PC-3 (cell line): ENCODE measurements at places on chromosomes 11 and 22. TPM values are rescaled to one million over a fixed set of nuclear protein-coding genes. Genes with fewer than 3 reads are reported as not detected.

JHY gene
- 3.6 and 4.9 TPM in 2 replicates for total RNA-seq

FAM180B gene
- total RNA-seq = not detected in 2 replicates

SNX32 gene
- total RNA-seq = not detected in 2 replicates

RGL4 gene
- total RNA-seq = not detected in 2 replicates

IGHMBP2 gene
- total RNA-seq = 20.5 and 22.5 TPM in 2 replicates

ANO1 gene
- 184 and 244 TPM in 2 replicates for total RNA-seq

PCNX3 gene
- total RNA-seq = 53.6 and 69.9 TPM in 2 replicates

HEPN1 gene
- not detected in 2 replicates for total RNA-seq

GRCh38 chr22:46057246-46058090, 80.5 kb upstream of the WNT7B start:
- peak; percentile 32 for DNase-seq

GRCh38 chr22:39612811-39613548, 42.4 kb downstream of the CACNA1I start:
- DNase-seq = no peak

DNA sequence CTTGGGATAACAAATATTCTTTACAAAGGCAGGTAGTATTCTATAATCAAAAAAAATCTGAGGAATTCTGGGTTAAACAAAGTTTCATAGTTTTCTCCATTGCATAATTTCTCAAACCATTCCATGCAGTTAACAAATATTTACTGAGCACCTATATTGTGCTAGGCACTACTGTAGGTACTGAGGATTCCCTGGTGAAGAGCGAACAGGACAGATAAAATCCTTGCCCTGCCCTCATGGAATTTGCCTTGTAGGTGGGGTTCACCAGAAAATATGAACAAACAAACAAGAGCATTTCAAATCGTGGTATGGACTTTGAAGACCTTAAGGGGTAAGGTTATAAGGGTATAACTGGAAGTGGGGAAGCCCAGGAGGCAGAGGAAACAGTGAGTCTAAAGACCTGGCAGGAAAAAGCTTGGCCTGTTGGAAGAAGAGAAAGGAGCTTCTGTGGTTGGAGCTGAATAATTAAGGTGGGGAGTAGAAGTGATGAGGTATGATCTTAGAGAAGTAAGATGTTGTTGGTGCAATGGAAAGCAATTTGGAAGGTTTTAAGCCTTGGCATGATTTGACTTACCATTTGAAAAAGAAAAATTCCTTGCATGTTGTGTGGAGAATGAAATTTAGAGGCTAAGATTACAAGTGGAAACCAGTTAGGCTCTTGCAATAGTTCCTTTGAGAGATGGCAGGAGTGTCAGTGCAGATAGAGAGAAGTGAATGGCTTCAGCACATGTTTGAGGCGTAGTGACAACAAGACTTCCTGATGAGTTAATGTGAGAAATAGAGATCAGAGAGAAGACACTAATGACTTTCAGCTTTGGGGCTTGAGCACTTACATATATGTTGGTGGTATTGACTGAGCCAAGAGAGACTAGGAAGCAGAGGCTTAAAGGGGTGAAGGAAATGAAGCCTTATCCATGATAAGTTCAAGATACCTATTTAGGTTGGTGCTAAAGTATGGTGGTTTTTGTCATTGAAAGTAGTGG, 55.7 kb upstream of the PICALM start:
- DNase-seq = no peak

DNA sequence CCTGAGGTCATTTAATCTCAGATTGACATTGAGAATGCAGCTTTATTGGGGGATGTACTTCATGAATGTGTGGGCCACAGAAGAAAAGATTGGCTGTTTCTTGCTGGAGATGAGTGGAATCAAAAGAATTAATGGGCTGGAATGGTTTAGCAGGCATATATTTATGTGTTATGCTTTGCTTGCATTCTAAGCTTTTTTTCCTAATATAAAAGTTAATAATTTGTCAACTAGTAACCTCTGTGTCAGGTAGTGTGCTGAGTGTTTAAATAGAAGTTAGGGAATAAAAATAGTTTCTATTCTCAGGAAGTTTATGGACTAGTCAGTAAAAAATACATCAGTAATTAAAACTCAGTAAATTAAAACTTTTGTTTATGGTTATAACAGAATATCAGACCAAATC, 67.4 kb upstream of the PRODH start:
- DNase-seq = no peak

DNA sequence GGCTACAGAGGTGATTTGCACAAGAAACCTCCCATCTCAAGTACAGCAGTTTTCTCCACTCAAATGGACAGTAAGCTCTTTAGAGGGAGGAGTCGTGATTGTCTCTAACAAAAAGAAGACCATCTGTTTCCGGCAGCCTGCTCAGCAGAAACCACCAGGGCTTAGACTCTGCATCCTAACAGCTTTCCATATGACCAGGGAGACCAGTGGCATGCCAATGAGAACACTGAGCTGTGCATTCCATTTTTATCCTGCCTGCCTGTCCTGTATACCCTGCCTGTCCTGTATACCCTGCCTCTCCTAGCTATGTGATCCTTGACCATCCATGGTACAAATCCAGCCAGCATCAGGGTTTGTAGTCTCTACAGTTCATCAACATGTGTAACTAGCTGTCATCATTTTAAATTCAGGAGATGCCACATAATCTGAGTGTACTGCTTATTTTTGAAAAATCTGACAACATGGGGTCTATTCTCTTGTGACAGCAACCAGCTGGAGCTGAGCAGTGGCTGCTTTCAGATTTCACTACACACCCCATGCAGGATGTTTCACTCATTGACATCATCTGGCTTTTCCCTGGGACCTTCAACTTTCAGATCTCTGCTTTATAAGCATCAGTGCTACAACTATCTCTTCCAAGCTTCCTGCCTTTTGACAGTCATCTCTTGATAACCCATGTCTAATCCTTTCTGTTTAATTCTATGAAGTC, 50.5 kb upstream of the POU2AF2 start:
- no peak for DNase-seq

GRCh38 chr22:19576460-19577421, 52.5 kb upstream of the CLDN5 start:
- peak; percentile 56 for DNase-seq

GRCh38 chr11:100876815-100877520, 189.9 kb downstream of the ARHGAP42 start:
- peak; percentile 83 for DNase-seq

- DNase-seq = no peak
Measured at GRCh38 chr11:115168686-115169085, 335.5 kb downstream of the CADM1 start.

DNA sequence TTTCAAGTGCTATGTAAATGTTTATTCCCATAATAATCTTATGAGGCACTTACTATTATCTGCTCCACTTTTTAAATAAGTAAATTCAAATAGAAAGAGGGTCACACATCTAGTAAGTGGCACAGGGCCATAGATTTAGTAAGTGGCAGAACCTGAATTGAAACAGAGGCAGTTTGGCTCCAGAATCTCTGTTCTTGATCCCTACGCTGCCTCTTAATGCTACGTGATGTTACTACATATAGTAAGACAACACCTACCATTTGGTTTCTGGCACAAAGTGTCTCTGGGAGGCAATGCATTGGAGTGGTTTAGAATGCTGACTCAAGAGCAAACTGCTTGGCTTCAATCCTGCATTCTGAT, 1018.3 kb downstream of the DLG2 start:
- DNase-seq = no peak

GRCh38 chr11:119030029-119030328, 698 bp downstream of the SLC37A4 start:
- DNase-seq = no peak

DNA sequence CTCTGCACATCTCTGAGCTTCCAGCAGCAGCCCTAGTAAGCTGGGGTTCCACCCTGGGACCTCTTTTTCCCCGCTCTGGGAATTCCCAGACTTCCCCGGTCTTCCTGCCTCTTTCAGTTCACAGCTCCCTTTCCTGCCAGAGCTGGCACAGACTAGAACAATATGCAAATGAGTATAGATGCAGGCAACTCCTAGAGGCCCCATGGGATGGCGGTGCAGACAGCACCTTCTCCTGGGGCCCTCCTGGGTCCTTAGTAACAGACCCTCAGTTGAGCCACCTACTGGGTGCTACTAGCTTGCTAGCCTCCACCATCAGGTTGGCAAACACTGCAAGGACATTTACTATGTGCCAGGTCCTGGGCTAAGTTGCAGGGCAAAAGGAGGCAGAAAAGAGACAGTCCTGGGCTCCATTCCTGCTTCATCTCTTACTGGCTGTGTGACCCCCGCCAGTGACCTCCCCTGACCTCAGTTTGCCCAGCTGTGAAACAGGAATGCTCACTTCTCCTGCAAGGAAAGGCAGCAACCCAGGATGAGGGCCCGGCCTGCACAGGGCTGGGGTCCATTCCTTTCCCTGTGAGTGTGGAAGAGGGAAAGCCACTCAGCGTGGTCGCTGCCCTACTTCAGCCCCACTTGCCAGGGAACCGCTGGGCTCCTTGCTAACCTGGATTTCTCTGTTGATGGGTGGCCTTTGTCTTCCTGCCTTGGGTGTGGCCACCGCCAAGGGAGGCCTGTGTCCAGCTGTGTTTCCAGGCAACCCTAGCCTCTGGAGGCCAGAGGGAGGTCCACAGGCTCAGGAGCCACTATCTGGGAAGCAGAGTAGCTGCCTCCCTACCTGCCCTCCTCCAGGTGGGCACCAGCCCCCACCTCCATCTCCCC, 7.3 kb downstream of the RELT start:
- DNase-seq = no peak

- no peak for DNase-seq
Measured at GRCh38 chr11:37978647-37979046, 1380.6 kb upstream of the RAG2 start.

DNA sequence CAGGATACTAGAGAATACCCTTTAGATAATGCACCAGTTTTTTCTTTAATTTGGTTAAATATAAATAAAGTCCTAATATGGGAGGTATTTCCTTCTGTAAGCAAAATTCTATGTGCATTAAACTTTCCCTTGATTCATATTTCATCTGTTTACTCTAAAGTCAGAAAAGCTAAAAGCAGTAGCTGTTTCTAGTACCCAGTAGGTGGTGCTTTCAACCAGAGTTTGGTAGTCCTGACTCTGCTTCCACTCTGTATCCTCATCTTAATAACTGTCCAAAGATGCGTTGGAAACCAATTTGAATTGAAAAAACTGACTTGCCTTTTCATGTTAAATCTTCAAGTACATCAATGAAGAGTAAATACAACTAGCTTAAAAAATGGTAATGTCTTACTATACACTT, 1065.2 kb downstream of the JRKL start:
- DNase-seq = peak; percentile 43

DNA sequence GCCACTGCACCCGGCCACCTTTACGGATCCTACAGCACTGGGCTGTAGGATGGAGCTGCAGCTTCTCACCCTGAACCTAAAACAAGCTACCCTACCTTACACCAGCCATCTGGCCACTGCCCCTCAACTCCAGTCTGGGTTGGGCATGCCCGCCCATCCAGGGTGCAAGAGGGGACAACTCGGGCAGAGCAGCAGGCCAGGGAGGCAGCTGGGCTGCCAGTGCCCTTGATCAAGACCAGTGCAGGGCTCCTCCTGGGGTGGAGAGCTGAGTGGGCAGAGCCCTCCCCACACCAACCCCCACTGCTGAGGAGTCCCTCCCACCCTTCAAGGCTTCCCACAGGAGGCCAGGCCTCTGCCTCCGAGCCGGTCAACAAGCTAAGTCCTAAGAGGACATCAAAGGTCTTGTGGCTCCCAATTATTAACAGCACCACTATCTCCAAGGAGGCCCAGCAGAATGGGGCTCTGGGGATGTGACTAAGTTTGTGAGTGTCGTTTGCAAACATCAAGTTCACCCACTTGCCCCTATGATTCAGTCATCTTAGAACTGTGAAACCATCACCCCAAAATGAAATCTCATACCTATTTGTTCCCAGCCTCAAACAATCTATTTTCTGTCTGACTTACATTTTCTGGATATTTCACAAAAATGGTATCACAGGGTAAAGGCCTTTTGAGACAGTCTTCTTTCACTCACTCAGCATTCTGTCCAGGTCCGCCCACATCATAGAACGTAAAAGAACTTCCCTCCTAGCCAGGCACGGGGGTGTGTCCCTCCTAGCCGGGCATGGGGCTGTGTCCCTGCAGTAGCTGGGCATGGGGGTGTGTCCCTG, 11.0 kb downstream of the GATD1 start:
- no peak for DNase-seq

DNA sequence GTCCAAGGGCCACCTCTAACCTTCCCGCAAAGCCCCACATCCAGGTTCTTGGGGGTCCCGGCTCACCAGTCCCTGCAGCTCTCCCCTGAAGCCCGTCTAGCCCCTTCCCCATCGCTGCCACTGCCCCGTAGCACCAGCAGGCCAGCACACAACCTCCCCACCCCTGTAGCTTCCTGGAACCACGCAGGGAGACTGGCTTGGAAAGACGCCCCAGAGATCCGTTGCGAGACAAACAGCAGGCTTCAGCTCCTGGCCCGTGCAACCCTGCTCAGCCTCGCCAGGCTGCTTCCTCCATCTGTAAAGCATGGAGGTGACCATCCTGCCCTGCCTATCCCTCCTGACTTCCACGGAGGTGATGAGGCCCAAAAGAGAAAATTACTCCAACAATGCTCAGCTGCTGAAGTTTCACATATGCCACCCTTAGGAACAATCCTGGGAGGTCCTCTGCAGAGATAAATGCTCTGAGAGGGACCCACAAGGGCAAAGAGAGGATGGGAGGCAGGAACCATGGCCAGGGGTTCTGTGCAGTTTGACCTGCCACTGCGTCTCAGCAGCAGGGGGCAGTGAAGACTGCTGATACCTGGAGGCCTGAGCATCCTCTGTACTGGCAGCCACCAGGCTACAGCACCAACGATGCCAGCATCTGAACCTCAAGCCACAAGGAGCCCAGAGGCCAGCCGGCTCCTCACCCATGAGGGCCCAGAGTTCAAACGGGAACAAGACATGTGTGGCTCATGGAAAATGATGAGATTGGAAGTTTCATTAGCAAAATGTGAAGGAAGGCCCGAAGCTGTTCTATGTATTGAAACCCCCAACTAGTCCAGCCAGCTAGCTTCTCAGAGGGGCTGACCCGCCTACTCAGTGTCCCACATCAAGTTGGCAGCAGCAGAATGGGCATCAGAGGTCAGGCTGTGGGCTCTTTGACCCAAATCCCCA, 16.1 kb downstream of the DGCR2 start:
- peak; percentile 12 for DNase-seq

GRCh38 chr11:108666373-108666772, 1.5 kb downstream of the DDX10 start:
- DNase-seq = peak; percentile 42

DNA sequence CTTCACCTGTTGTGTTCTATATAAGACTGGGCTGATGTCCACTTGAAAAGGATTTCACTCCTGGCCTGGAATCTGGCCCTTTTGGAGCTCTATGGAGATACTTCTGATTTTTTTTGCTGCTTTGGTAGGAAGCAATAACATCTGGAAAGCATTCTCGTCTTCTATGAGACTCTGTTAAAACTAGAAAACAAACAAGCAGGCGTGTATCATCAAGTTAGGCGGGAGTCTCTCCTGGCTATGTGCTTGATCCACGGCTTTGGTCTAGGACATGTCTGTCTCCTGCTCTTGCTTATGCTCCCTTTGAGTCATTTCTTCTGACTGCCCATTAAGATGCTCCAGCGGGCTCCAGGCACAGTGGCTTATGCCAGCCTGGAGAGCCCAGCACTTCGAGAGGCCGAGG, 121.4 kb upstream of the TTC12 start:
- no peak for DNase-seq
